IMR-90 (cell line): ENCODE measurements at places on chromosomes 7 and 10. TPM values are rescaled to one million over a fixed set of nuclear protein-coding genes. Genes with fewer than 3 reads are reported as not detected.

DNA sequence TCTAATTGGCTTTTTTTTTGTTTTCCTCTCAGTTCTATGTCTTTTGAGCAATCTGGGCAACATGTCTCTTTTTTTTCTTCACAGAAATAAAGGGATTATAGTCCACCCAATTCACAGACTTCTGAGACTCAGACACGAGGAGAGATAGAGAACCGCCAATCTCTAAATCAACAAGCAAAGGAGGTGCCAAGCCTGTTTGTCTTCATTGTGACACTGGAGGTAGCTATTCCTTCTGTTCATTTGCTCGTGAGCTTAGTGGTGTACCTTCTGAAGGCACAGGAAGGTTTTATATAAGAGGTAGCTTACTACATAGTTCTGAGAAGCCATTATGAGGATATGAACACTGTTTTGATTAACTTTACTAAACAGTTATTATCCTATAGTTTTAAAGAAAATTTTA is 6.1 kb downstream of the EPHB6 start:
- no peak for DNase-seq

GRCh38 chr7:103843689-103844480 is 145.6 kb downstream of the RELN start:
- DNase-seq = no peak

The MSMB gene
- total RNA-seq = not detected in 2 replicates

DNA sequence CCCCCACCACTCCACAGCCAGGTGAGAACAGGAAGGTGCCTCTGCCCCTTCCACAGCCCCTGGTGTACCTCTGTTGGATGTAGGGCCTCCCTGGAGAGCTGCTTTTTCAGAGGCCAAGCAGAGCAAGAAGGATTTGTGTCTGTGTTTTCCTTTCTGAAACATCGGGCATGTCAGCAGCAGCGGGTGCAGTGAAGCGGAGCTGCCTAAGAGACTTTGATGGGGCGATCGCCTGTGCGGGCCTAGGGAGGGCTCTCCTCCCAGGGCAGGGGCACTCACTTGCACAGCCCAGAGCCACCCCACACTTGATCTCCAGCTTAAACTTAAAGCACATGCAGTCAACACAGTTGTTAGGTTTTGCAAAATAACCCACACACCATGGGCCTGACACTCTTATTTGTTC is 324.7 kb downstream of the ACTR3B start:
- no peak for DNase-seq

DNA sequence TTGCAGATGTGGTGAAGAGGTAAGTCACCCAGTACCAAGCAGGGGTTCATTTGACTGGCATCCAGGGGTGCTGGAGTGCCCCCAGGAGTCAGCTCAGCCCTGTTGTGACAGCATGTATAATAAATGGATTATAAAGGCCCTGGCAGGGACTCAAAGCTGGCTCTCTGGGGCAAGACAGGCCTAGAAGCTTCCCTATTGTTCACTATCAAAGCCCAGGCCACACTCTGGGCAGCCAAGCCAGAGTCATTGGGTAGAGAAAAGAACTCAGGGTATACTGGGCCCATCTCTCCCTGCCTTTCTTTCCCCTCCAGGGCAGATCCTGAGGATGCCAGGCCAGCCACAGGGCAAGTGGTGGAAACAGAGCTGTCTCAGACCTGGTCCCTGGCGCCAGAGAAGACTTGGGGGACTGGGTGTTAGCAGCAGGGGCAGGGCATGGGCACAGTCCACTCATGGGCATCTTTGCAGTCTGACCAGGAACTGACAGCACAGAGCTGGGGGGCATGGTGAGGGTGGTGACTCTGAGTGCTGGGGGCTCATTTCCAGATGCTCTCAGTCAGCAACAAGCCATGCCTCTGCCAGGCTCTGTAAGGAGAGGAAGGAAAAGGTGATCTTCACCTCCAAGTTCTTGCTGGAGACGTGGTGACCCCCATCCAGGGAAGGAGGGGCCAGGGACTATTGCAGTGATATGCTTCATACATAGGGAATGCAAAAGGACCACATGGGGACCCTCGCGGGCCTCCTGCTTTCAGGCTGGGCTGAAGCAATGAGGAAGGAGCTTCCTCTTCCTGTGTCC is 11.7 kb downstream of the RBP3 start:
- no peak for DNase-seq

DNA sequence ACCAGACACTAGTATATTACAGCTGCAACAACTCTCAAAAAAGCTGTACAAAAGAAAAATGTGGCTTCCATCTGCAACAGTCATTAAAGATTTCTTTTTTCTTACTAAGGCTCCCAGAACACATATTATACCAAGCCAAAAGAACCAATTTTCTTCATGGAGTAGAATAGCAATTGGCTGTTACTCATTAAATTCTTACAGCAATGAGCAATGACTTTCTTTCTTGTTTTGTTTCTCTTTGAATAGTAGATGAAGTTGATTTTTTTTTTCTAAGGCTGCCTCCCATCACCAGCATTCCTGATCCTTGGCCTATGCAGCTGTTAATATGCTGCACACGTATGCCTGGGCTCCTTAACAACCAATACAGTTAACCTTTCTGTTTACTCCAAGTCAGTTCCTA is 36.6 kb upstream of the SPOCK2 start:
- DNase-seq = peak; percentile 77

The SFXN2 gene
- 4.2 and 11.7 TPM in 2 replicates for total RNA-seq

The HYAL4 gene
- total RNA-seq = not detected in 2 replicates

DNA sequence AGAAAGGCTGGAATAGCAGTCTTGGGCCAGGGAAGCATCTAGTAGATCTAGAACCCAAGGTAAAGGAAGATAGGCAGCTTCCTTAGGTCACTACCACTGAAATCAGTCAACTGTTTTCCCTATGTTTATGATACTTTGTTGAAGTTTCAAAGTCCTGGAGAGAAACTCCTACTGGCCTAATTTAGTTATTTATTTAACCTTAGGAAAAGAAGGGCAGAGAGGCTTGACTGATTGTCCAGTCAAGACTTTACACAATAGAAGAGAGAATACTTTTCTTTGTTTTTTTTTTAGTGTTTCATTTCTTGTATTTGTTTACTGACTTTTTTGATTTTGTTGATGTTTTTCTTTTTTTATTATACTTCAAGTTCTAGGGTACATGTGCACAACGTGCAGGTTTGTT is 138.9 kb upstream of the PHYHIPL start:
- no peak for DNase-seq

The MNX1 gene
- total RNA-seq = not detected in 2 replicates

The RSPH10B2 gene
- total RNA-seq = not detected in 2 replicates

DNA sequence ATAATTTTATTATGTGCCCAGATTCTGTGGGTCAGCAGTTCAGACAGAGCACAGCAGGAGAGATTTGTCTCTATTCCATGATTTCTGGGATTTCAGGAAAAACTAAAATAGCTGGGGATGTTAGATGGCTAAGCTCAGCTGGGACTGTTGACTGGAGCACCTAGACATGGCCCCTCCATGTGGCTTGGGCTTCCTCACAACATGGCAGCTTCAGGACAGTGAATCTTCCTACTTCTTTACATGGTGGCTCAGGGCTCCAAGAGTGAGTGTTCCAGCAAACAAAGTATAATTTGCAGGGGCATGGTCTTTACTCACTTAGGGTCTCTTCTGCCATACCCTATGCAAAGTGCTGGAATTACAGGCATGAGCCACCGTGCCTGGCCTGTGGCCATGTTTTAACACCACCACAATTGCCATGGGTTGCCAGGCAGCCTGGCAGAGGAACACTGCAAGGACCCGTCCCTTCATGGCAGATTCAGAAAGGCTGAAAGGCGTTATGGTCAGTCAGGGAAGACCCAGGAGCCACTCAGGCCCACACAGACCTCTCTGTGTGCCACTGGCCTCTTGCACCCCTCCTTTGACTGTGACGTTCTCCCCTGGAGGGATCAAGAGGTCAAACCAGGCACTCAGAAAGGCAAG is 50.8 kb upstream of the ZMIZ1 start:
- no peak for DNase-seq

GRCh38 chr10:4982764-4983226 is 19.6 kb downstream of the AKR1C1 start:
- DNase-seq = peak; percentile 12

- no peak for DNase-seq
Measured at GRCh38 chr7:55120074-55120473, 101.3 kb downstream of the EGFR start.

DNA sequence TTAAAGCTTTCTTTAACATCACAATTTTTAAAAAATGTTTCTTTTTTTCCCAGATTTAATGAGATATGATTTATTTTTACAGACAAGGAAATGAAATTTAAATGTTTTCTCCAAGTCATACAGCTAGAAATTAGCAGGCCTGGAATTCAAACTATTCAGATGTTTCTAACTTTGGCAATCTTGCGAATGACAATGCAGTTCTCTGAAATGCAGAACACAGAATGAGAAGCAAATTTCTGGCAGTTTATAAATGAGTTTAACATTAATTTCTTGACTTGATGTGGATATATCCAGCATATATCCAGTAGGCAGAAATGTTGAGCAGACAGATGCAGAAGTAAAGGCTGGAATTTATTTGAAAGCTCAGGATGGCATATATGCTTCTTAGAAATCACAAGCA is 227.5 kb downstream of the THSD7A start:
- DNase-seq = no peak

GRCh38 chr7:85974176-85974575 is 669.5 kb upstream of the GRM3 start:
- no peak for DNase-seq

The GHRHR gene
- not detected in 2 replicates for total RNA-seq

DNA sequence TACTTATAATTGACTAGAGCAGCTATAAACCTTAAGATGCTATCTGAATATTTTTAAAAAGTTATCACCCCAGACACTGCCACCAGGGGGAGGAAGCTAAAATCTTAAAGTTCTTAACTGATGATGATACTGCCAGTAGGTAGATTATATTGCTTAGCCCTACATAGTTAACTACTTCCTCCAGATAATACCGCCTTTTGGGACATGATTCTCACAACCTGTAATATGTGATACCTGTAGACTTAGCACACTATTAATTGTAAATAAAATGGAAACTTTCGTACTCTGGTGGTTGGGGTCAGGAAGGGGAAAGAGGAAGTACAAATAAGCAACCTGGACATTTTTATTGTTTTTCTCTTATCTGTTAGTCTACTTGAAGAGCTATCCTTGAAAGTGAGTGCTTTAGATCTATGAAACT is 268.9 kb downstream of the ADK start:
- DNase-seq = peak; percentile 19

GRCh38 chr10:129259128-129259815 is 207.8 kb upstream of the MGMT start:
- DNase-seq = no peak

The KCNIP2 gene
- total RNA-seq = under 0.01 TPM in 1 of 2 replicates, not detected in the other

GRCh38 chr10:34028936-34029335 is 694.5 kb upstream of the NRP1 start:
- no peak for DNase-seq
